Activated T-helper 1 cell treated with Interleukin-2 at 50 U/mL for 16 hours (primary cell): ENCODE measurements at places on chromosomes 3 and 15.

DNA sequence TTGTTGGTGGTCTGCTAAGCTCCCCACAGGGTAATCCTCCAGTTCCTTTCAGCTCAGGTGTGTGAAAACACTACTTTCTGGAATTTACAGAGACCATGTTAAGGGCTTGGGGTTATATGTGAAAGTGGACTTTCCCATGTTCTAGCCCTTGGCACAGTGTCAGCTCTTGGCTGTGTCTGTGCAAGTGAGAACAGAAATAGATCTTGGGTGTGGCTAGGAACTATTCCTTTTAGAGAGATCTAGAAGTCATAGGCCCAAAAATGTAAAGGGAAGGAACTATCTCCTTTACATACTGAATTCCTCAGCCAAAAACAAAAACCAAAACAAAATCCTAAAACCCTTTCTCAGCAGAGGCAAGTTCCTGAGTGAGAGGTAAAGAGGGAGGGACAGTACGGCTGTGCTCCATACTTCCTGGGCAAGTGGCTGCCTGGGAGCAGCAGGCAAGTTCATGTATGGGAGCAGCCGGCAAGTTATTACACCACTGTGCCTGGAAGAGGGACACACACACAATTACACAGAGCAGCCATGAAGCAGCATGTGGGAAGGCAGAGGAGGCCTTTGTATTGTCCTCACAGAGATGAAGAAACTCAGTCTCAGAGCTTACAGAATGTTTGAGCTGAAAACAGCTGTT, 19.9 kb upstream of the C3orf62 start:
- no peak for DNase-seq

DNA sequence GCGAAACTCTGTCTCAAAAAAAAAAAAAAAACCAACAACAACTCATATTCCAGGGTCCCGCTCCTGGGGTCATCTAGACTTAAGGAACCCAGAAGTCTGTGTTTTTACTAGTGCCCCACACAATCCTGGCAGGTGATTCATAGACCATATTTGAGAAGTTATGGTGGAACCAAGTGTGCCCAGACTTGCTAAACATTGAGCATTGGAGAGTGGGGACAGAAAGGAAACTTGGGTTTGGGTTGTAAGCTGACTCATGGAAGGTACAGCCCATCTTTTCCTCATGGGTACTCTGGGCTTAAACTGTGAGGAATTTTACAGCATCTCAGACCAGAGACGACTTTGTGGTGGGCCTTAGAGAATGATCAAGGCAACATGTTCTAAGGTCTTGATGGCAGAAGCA, 18.3 kb upstream of the IGF2BP2 start:
- DNase-seq: no peak

DNA sequence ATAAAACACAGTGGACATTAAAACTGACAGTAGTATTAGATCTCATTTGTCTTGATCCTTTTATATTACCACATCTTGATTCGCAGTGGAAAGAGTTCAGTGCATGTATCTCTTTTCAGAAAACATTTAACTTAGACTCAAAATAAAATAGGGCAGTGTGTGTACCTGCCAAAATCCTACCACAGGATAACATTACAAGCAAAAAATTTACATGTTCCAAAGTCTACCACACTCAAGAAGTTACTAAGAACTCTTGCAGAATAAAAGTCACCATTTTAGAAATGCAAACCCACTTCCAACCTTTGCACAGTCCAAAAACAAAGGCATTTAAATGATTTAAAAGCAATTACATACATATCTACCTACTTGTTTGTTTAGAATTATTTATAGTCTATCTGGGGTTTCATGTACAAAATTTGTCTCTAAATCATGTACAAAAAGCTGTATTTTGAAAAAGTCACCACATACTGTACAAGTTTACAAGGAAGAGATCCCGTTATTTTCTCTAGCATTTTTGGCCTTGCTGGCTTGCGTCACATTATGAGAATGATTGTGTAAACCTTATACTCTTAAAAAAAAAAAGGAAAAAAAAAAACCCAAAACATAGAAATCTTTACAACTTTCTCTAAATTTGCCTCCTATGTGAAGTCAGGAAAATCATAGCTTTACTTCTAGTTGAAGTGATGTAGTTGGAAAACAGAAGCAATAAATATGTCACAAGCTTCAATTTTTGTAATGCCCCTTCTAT, 153.8 kb downstream of the ADAM10 start:
- DNase-seq: no peak

DNA sequence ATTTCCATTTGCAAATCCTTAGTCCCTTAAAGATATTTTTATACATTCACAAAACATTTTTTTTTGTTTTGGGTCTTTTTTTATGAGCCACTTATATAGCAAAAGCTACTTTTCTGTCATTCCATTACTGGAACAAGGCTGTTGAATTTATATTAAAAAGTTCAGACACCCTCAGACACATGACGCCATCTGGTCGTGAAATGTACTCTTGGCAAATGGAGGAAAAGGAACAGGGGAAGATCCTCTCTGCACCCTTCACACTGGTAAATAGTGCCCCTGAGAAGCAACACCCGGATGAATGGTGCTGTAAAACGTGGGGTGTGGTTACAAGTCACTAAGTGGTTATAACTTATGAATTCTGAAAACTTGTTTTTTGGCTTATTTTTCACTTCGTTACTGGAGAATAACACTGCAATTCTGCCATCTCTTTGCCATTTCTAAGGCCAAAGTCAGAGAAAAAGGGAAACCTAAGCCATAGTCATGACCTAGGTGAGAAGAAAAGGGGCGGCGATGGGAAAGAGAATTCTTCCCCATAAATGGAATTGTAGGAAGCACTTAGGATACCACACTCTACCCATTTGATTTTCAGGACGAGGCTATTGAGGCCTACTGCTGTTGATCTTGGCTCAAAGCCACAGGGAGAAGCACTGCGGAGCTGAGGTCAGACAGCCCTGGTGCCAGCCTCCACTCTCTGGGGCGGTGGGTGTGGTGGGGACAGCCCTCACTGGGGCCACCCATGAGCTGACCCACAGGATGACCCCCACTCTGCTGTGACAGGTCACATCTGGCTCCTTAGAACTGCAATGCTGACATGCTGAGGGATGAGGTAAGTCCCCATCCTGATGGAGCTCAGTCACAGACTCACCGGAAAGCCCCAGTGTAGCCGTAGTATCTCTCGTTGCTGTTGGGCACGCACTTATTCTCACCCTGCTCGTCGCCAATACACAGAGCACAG, 21.9 kb downstream of the LTF start:
- peak; percentile 10 for DNase-seq

DNA sequence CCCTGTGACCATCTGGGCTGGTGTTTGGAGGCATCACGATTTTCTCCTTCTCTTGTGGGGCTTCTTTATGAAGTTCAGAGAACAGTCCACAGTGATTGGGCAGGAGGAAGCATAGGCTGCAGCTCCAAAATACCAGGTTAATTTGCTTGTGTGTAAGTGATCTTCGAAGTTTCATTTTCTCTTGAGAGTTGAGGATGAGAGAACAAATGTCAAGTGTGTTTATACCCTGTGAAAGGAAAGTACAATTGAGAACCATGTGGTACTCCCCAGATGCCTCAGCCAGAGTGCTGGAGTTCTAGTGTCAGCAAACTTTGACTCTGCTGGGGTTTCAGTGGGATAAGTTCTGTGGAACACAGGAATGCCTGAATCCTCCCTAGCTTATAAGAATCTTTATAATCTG, 357.1 kb upstream of the CFAP20DC start:
- DNase-seq: no peak

GRCh38 chr3:64716110-64716710, 28.4 kb upstream of the ADAMTS9 start:
- DNase-seq: no peak

- no peak for DNase-seq
These were observed 447.0 kb upstream of the NECTIN3 start for GRCh38 chr3:110624576-110624975.
